ENCODE measurements at places on chromosomes 2 and 18. TPM values are rescaled to one million over a fixed set of nuclear protein-coding genes. Genes with fewer than 3 reads are reported as not detected.

DNA sequence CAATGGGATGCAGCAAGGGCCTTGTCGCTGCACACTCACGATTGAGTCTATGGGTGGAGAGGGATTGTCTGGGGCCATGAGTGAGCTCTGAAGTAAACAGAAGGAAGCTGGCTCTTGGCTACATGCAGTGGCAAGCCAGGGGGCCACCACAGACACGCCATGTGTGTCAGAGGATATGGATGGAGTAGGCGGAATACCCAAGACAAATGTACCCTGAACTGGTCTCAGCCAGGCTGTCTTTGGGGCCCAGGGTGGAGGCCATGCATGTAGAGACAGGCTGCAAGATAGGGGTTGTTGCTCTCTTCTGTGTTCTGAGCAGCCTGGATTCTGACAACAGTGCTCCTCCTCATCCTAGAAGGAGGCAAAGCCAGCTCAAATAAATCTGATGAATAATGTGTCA is 24.0 kb upstream of the ITGA6 start:
- no peaks in the 10 kb centered on the region for H3K4me1 ChIP-seq
- no peak for DNase-seq
- no peak overlapping the region for H3K4me3 ChIP-seq
- peak overlapping the region; percentile 58 for H3K27ac ChIP-seq
- H3K36me3 ChIP-seq, result no peaks in the 10 kb centered on the region

GRCh38 chr2:145273840-145274239 is 753.9 kb upstream of the ZEB2 start:
- H3K27ac ChIP-seq, result no peak overlapping the region
- no peak overlapping the region for H3K4me3 ChIP-seq
- no peaks in the 10 kb centered on the region for H3K36me3 ChIP-seq
- no peak for DNase-seq
- H3K4me1 ChIP-seq, result no peaks in the 10 kb centered on the region

DNA sequence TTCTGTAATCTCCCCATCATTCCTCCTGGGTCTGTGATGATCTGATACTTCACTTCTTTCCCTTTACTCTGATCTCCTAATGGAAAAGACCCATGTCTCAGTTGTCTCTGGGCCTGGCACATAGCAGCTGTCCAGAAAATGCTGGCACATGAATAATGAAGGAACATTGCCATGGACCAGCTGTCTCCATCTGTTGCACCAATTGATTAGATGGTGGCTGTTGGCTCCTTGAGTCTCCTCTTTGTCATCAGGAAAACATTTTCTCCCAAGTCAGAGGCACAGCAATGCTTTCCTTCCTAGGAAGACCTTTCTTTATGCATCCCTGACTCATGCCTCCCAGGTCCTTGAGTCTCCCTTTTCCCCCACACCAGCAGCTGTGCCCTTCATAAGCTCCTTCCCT is 286.2 kb upstream of the CXCR4 start:
- no peak overlapping the region for H3K4me3 ChIP-seq
- H3K27me3 ChIP-seq, result no peaks in the 10 kb centered on the region
- no peaks in the 10 kb centered on the region for H3K36me3 ChIP-seq
- H3K27ac ChIP-seq, result no peak overlapping the region

- no peak overlapping the region for H3K4me3 ChIP-seq
- peaks cover 33% of the 10 kb centered on the region for H3K27me3 ChIP-seq
- peak; percentile 7 for DNase-seq
- no peak overlapping the region for H3K27ac ChIP-seq
Observed at GRCh38 chr2:26845021-26845420, 2.9 kb upstream of the DPYSL5 start.

GRCh38 chr2:227629435-227629834 is 12.1 kb downstream of the SCYGR4 start:
- no peak overlapping the region for H3K4me3 ChIP-seq
- H3K27ac ChIP-seq, result no peak overlapping the region
- no peaks in the 10 kb centered on the region for H3K4me1 ChIP-seq
- no peaks in the 10 kb centered on the region for H3K27me3 ChIP-seq
- no peak for DNase-seq
- H3K36me3 ChIP-seq, result no peaks in the 10 kb centered on the region

GRCh38 chr2:60053791-60054190 is 499.7 kb downstream of the BCL11A start:
- H3K27ac ChIP-seq, result peak overlapping the region; percentile 68
- no peaks in the 10 kb centered on the region for H3K36me3 ChIP-seq
- no peak for DNase-seq
- H3K4me3 ChIP-seq, result no peak overlapping the region
- no peaks in the 10 kb centered on the region for H3K27me3 ChIP-seq
- peaks cover 4% of the 10 kb centered on the region for H3K4me1 ChIP-seq

DNA sequence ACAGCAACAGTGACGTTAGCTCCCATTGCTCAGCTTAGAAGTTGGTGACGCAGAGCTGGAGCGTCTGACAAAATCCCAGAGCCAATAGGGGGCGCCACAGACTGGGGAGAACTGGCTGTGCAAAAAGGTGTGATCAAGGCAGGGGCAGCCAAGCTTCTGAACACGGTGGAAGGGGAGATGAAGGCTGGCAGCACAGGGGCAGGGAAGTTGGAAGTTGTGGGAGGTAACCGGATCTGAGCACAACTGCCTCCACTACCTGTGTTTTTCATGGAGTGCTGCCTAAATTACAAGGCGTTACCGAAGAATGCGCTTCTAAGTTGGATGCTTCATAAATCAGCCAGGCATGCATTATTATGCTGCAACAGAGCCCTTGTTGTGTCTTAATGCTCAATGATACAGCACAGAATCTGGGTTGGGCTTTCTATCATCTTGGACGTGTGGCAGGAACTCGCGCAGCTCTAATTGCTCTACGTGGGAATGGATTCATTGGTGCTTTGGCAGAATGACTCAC is 370.0 kb downstream of the SLC4A3 start:
- H3K4me3 ChIP-seq, result no peak overlapping the region
- no peaks in the 10 kb centered on the region for H3K27me3 ChIP-seq
- DNase-seq, result no peak
- no peak overlapping the region for H3K27ac ChIP-seq
- peaks cover 6% of the 10 kb centered on the region for H3K4me1 ChIP-seq

GRCh38 chr18:40944576-40944975 is 1010.5 kb upstream of the PIK3C3 start:
- H3K36me3 ChIP-seq, result no peaks in the 10 kb centered on the region
- no peak for DNase-seq
- no peaks in the 10 kb centered on the region for H3K4me1 ChIP-seq
- no peak overlapping the region for H3K4me3 ChIP-seq
- H3K27me3 ChIP-seq, result no peaks in the 10 kb centered on the region
- H3K27ac ChIP-seq, result no peak overlapping the region

GRCh38 chr2:120805602-120806001 is 69.9 kb downstream of the GLI2 start:
- H3K27me3 ChIP-seq, result no peaks in the 10 kb centered on the region
- no peak overlapping the region for H3K4me3 ChIP-seq
- H3K4me1 ChIP-seq, result no peaks in the 10 kb centered on the region
- no peak overlapping the region for H3K27ac ChIP-seq
- H3K36me3 ChIP-seq, result no peaks in the 10 kb centered on the region

DNA sequence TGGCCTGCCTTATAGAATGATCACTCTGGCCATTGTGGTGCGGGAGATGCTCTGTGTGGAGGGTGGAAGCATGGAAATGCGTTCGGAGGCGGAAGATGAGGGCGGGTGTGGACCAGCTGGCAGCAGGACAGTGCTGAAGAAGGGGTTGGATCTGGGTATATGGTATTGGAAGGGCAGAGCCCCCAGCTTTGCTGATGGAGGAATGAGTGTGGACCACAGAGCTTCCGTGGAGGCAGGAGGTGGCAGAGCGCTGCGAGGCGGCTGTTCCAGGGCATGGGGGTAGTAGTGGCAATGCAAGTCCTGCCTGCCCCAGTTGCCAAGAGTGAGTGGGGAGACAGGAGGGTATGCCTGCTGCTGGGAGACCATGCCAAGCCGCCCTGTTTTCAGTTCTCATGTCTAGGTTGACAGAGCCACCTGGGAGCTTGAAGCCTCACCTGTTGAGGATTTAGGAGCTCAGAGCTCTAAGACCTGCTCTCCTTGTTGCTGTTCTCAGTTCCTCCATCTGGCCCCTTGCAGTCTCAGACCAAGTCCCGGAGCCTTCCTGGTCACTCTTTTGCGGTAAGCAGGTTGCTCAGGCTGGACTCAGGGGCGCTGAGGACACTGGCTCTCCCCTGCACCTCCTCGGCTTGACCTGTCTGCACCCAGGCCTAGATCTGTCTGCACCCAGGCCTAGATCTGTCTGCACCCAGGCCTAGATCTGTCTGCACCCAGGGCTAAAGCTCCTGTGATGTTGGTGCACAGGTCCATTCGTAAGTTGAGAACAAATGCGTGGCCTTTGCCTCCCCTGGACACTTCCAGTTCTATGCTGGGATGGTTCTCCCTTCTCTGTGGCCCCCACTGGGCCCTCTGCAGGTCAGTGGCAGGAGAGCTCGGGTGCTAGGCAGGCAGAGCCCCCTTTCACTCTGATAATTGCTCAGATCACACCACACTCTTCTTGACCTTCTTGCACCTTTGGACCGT is 290.5 kb upstream of the HS6ST1 start:
- H3K36me3 ChIP-seq, result no peaks in the 10 kb centered on the region
- DNase-seq, result no peak
- no peak overlapping the region for H3K4me3 ChIP-seq
- no peak overlapping the region for H3K27ac ChIP-seq
- no peaks in the 10 kb centered on the region for H3K27me3 ChIP-seq

DNA sequence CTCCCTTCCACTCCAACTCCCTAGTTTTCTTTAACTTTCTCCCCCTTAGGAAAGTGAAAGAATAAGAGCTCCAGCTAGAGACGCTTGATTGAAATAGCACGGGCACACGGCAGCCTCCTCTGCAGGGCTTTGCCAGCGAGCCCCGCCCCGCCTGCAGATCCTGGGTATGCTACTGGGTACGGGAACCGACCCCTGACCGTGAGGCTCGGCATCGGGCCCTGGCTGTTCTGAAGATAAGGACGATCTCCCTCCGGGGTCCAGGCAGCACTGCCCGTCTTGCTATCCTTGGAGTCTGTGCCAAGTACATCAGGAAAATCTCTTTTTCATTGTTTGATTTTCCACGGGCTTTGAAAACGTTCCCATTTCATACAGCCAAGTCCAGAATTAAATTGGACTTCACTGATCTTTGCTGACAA is 284.5 kb downstream of the MTX2 start:
- DNase-seq, result peak; percentile 63
- H3K27ac ChIP-seq, result peak overlapping the region; percentile 48
- H3K36me3 ChIP-seq, result no peaks in the 10 kb centered on the region

- H3K27me3 ChIP-seq, result no peaks in the 10 kb centered on the region
- H3K4me3 ChIP-seq, result no peak overlapping the region
- no peaks in the 10 kb centered on the region for H3K36me3 ChIP-seq
- no peaks in the 10 kb centered on the region for H3K4me1 ChIP-seq
Observed at GRCh38 chr2:51011693-51012092, 20.2 kb downstream of the NRXN1 start.

- DNase-seq, result no peak
- H3K4me1 ChIP-seq, result peaks cover 6% of the 10 kb centered on the region
- H3K27me3 ChIP-seq, result no peaks in the 10 kb centered on the region
Observed at GRCh38 chr2:144082327-144082726, 437.6 kb downstream of the ZEB2 start.

DNA sequence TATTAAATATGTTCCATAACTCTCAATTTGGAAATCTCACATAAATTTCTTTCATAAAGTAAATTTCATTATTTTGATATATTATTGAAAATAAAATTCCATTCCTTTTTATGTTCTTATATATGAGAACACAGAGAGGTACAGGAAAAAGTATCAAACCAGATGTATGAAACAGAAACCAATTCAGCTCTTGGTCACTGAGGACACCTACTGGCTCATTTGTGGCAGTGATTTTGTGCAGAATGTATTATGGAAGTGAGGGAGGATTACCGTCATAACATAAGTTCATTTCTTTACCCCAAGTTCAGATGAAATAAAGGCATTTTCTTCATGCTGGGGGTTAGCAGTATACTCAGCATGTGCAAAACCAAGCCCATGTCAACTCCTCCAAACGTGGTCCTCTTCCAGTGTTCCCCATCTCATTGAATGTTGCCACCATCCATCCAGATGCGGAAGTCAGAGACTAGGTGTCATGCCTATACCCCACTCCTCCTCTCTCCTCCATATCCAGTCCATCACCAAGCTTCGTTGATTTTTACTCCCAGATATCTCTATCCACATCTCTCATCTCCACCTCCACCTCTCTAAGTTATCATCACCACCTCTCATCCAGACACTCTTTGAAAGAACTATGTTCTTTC is 41.7 kb upstream of the MALL start:
- H3K36me3 ChIP-seq, result no peaks in the 10 kb centered on the region
- H3K27ac ChIP-seq, result no peak overlapping the region
- no peak for DNase-seq
- no peaks in the 10 kb centered on the region for H3K27me3 ChIP-seq
- H3K4me3 ChIP-seq, result no peak overlapping the region

GRCh38 chr18:37385846-37386778 is 179.5 kb downstream of the CELF4 start:
- H3K27me3 ChIP-seq, result no peaks in the 10 kb centered on the region
- no peak overlapping the region for H3K27ac ChIP-seq
- no peaks in the 10 kb centered on the region for H3K36me3 ChIP-seq
- no peak for DNase-seq
- H3K4me1 ChIP-seq, result no peaks in the 10 kb centered on the region

- DNase-seq, result no peak
- no peaks in the 10 kb centered on the region for H3K27me3 ChIP-seq
- H3K36me3 ChIP-seq, result no peaks in the 10 kb centered on the region
Observed at GRCh38 chr2:221792971-221793521, 220.9 kb upstream of the EPHA4 start.

Gene LHCGR
- total RNA-seq, result not detected

Gene MRPL30
- total RNA-seq, result 18.8 TPM

Gene DPP4
- total RNA-seq, result 6.8 TPM

Gene CUL3
- 51.4 TPM for total RNA-seq

Gene RESP18
- not detected for total RNA-seq

Gene CTAGE1
- total RNA-seq, result 0.08 TPM

Gene GREB1L
- 19.1 TPM for total RNA-seq

Gene RBM44
- 0.30 TPM for total RNA-seq

Gene RFX8
- 0.35 TPM for total RNA-seq

Gene POTEC
- not detected for total RNA-seq

Measured in right atrium auricular region (tissue), 2 donors.